ENCODE measurements at places on chromosomes 2 and 18.
A peak's percentile ranks its signal among the peaks of the same experiment; 100 is the strongest.

GRCh38 chr18:62226047-62226446, 39.0 kb downstream of the RELCH start:
- no peak for DNase-seq

GRCh38 chr2:46087492-46087891, 209.7 kb upstream of the EPAS1 start:
- no peak for DNase-seq

GRCh38 chr2:24046930-24047702, at the start of gene WDCP:
Gene WDCP (minus strand): TSS chr2:24047391. CDS start chr2:24039494, 7,897 bp downstream.
- DNase-seq: peak; percentile 95

- peak; percentile 38 for DNase-seq
Measured at GRCh38 chr2:7744827-7745226, 827.6 kb downstream of the RNF144A start.

DNA sequence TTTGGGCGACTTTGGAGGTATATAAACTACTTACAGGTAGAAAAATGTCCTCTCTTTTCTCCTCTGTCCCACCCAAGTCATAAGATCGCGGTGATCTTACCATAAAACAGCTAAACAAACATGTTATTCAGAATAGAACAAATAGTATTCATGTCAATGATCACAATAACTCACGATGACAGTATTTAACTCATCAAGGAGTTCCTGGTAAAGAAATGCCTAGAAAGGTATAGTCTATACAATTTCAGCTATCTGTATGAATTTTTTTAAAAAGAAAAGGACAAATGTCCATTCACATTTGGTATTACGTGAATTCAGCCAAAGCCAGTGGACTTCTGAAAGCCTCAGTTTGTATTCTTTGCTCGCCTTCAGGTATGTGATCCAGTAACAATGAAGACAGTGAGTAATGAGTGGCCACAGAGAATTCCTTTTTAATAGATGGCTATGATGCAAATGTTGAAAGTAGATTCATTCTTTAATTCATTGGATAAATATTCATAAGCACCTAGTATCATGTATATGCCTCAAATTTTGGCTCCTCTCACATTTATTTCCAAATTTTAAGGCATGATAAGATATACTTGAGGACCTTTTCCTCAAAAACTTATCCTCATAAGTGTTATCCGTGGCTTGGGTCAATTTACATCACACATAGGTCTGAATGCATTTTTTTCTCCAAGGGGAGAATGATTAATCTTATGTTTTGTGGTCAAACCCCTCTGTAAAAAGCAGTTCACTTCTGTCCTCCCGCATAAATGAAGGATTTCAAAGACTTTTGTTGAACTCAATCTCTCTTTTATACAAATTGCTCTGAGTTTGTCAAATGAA, 20.3 kb downstream of the ABCB11 start:
- DNase-seq: no peak

GRCh38 chr2:186459009-186459408, 27.1 kb upstream of the ZC3H15 start:
- DNase-seq: no peak

DNA sequence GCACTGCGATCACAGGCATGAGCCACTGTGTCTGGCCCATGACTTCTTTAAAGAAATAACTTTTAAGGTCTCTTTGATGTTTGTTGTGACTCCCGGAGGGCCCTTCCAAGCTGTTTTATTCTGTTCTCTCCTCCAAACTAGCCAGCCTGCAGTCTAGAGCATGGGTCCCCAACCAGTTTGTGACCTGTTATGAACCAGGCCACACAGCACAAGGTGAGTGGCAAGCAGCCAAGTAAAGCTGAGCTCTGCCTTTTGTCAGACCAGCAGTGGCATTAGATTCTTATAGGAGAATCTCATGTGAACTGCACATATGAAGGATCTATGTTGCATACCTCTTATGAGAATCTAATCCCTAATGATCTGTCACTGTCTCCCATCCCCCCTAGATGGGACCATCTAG, 223.9 kb upstream of the RGPD4 start:
- DNase-seq: no peak

- DNase-seq: no peak
Measured at GRCh38 chr2:224925810-224926100, 116.5 kb downstream of the DOCK10 start.

DNA sequence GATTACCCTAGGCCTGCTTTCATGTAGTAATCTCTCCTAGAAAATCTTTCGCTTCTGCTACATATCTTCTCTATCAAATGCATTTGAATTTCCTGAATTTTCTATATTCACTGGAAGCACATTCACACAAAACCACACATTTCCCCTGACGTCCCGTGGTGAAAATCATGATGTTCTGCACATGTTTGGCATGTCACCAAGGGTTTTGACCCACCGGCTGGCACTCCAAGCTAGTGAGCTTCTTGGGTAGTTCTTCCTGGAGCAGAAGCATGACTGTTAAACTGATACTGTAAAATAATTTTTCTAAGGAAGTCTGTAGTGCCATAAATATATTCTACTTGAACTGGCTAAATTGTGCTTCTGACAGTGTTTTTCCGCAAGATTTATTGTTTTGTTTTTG, 510.1 kb upstream of the SLC8A1 start:
- DNase-seq: no peak

DNA sequence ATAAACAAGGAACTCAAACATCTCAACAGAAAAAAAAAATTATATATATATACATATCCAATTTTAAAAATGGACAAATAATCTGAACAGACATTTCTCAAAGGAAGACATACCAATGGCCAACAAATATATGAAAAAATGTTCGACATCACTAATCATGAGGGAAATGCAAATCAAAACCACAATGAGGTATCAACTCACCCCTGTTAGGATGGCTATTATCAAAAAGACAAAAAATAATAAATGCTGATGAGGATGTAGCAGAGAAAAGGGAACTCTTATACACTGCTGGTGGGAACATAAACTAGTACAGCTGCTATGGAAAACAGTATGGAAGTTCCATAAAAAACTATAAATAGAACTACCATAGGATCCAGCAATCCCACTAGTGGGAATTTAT, 46.1 kb downstream of the CLASP1 start:
- no peak for DNase-seq

DNA sequence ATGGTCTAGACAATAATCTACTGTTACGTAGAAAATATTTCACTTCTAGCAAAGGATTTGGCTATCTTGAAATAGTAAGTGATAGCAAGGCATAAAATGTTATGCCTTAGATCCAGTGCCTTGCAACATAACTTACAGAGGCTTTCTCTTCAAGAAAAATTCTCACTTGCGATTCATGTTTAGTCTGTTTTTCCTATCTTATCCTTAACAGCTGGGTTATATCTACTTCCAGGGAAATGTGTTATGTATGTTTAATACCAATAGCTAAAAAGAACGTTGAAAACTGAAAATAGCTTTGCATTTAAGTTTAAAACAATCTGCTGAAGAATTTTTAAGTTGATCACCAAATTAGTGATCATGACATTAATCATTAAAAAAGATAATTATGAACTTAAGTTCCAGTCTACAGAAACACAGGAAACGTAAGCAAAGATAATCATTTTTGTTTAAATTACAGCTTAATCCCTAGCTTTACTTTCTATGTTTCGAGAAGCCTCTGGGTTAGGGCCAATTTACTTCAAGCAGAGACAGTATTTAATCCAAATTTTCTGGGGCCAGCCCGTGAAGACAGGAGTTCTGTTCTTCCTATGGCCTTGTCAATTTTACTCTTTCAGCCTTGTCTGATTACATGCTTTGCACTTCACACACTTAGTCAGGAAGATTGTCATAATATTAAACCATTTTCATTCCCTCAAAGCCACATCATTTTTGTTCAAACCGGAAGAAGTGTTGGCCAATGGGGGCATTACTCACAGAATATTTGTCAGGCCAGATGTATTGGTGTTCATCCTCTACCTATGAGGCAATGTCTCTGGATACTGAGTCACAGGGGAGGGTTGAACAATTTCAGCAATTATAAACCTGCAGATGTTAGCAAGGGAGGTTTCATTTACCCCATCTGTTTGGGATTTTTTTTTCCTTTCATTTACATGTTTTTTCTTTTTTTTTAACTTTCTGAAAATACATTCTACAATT, 1132.9 kb upstream of the ZEB2 start:
- DNase-seq: no peak

DNA sequence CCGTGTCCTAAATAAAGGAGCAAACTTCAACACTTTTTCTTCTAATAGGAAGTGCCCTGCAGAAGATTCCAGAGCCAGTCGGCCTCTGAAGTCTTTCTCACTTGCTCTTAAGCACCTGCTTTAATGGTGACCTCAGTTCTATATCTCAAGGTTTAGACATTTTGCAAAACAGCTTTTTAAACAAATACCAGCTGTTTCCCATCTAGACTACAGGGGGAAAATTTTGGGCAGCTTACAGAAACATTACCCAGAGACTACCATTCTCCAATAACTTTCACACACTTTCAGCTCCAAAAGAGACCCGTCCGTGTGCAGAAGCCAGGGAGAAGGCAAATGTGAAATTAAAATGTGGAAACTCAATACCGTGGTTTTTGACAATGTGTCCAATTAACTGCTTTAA, 285.3 kb upstream of the CCDC68 start:
- no peak for DNase-seq

GRCh38 chr2:9141091-9141667, 65.4 kb upstream of the ASAP2 start:
- DNase-seq: no peak

DNA sequence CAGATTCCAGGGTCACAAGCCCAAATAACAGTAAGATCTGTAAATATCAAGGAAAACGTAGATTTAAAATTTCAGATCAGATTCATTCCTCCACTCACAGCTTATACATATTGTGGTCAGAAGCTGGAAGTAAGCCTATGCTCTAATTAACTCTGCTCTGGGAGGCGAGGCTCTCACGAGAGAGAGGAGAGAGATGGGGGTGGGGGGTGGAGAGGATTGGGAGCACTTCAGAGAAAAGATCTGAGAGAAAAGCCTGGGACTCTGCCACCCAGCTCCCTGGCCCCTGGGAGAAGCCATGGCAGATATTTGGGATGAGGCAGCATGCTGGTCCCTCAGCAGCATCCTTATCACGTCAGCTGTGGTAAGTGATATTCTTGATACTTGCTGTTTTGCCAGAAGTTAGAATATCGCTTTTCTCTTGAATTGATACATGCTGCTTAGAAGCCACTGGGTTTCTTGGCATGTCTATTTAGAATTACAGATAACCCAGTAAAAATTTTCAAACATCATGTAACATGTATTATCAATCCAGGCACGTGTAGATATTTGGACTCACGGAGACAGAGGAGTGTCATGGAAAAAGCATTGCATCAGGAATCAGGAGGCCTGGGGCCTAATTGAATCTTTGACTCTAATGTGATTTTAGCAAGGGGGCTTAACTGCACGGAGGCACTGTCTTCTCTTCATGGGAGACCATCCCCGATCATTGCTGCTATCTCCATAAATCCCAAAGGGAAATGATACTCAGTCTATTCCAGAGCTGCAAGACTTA, 265.4 kb downstream of the HRH4 start:
- no peak for DNase-seq

DNA sequence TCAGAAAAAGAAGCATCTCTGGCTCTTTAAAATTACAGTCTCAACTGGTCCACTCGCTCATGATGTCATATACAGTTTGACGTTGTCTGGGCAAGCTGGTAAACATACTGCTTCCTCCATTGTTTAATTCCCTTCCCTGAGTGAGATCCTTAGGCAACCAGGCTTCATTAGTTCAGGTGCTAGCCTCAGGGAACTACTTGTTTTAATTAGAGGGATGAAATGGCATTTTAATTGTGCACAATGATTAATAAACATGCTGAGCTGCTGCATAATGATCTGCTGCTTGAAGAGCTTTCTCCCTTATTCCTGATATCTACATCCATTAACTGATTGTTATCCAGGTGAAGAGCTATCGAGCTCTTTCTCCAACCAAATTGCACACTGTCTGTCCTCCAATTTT, 195.6 kb upstream of the ETAA1 start:
- no peak for DNase-seq

GRCh38 chr2:17311771-17312511, 206.3 kb downstream of the RAD51AP2 start:
- no peak for DNase-seq

DNA sequence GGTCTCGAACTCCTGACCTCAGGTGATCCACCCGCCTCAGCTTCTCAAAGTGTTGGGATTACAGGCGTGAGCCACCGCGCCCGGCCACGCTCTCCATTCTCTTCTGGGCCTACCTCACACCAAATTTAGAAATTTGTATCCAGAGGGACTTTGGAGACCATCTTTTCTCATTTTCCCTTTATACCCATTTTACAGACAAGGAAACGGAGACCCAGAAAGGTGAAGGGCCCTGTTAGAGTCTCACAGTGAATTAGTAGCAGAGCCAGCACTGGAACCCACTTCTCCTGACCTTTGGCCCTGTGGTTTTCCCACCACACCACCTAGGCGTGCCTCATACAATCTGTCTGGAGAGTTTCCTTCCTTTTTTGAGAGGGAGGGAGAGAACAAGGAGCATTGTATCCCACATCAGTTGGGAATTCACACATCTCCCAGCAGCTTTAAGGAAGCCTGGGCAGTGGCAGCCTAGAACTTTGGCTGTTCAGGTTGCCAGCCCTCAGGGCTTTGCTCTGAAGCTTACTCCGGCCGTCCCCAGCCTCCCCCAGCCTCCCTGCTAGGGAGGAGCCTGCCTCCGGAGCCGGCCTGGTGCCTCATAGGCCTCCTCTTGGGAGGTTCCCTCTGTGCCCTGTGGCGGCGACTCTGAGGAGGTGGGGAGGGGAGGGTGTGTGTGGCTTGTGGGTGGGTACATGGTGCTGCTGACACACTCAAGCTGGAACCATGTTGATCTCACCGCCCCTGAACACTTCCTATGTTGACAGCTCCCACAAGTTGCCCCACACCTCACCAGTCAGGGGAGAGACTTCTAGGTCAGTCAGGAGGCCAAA, 13.8 kb downstream of the FOSL2 start:
- peak; percentile 67 for DNase-seq

DNA sequence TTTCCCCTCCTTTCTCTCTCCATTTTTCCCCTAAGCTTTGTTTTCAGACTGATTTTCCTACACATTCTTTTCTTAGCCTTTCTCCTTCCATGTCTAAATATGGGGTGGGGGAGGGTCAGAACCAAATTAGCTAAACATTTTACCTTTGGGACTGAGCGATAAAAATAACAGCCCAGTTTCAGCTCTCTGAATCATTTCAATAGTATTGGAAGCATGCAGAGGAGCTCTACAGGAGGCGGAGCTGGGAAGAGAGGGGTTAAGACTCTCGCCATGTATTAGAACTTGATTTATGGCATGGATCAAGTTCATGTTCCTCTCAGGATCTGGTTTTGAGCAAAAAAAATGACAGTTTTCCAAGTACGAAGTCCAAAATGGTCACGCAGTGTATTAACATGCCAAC, 109.1 kb downstream of the CPO start:
- DNase-seq: no peak

- DNase-seq: no peak
Measured at GRCh38 chr2:177245010-177245422, 19.5 kb downstream of the NFE2L2 start.

- DNase-seq: peak; percentile 51
Measured at GRCh38 chr2:143162123-143162837, 33.1 kb downstream of the ARHGAP15 start.

DNA sequence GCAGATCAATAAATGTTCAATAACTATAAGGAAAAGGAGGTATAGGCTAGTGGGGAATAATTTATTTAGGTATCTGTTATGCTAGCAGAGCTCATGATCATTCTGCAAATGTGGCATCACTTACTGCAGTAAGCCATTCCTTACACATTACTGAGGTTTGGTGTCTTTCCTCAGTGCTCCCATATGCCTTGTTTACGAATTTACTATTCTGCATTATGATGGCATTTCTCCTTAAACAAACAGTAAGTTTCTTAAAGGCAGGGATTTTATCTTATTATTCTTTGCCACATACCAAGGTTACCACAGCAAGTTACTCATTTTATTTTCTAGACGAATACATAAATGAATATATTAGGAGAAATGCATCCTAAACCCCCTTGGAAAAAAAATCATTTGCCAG, 88.4 kb downstream of the DSEL start:
- no peak for DNase-seq

All from activated CD4-positive, alpha-beta T cell treated with anti-CD3 and anti-CD28 coated beads, Interleukin-2, amount 50 U/mL, for 48 hours (primary cell).